NCI-H526 (cell line): ENCODE measurements at places on chromosomes 1 and 21.
A peak's percentile ranks its signal among the peaks of the same experiment; 100 is the strongest.

DNA sequence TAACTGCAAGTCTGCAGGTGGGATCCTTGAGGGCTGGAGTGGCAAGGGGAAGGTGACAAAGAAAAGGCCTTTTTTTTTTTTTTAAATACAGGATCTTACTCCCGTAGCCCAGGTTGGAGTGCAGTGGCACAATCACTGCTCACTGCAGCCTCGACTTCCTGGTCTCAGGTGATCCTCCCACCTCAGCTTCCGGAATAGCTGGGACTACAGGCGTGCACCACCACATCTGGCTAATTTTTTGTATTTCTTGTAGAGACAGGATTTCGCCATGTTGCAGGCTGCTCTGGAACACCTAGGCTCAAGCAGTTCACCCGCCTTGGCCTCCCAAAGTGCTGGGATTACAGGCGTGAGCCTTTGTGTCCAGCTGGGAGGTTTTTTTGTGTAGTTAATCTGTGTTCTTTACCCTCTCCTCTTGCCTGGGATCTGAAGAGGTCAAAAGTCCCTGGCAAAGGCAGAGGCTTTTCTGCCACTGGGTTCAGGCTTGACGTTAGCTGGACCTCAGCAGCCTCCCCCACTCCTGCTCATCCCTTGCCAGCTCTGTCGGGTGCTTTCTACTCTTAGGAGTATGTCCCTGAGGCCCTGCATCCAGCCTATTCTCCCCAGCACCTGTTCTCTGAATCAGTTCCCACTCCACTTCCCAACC lies 5.2 kb downstream of the IL6R start:
- no peak for DNase-seq

GRCh38 chr1:182111496-182111895 lies 50.0 kb upstream of the ZNF648 start:
- no peak for DNase-seq

DNA sequence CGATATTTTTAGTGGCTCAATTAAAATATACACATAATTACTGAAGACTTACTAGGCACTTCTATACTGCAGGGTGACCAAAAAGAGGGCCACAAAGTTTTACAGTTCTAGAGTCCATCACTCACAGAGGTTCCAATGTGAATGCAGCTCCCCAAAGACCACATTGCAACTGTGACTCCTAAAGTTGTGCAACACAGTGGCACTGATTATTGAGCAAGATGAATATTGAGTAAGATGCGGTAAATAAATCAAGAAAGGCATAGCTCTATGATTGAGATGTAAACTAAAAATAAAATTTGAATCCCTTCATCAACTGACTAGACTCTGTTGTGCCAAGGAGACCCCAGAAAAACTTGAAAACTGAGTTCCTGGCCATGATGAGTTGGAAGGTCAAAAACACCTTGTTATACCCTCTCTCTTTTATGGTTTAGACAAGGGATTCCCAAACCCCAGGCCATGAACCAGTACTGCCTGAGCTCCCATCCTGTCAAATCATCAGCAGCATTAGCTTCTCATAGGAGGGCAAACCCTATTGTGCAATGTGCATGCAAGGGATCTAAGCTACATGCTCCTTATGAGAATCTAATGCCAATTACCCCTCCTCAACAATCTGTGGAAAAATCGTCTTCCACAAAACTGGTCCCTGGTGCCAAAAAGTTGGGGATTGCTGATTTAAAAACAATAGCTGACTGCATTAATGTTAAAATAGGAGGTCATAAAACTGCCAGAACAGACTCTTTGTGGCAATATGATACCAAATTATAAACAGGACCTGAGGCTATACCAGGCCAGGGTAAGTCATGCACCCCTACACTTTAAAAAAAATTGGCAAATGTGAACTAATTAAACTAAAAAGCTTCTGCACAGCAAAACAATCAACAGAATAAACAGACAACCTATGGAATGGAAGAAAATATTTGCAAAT lies 94.3 kb downstream of the ADGRL4 start:
- DNase-seq: no peak

GRCh38 chr1:15620155-15620545 lies 2.9 kb downstream of the DDI2 start:
- no peak for DNase-seq

- DNase-seq: no peak
These were observed 42.5 kb upstream of the C1orf174 start for GRCh38 chr1:3942416-3943122.

- DNase-seq: no peak
These were observed 60.0 kb downstream of the INTS7 start for GRCh38 chr1:211975152-211975941.

DNA sequence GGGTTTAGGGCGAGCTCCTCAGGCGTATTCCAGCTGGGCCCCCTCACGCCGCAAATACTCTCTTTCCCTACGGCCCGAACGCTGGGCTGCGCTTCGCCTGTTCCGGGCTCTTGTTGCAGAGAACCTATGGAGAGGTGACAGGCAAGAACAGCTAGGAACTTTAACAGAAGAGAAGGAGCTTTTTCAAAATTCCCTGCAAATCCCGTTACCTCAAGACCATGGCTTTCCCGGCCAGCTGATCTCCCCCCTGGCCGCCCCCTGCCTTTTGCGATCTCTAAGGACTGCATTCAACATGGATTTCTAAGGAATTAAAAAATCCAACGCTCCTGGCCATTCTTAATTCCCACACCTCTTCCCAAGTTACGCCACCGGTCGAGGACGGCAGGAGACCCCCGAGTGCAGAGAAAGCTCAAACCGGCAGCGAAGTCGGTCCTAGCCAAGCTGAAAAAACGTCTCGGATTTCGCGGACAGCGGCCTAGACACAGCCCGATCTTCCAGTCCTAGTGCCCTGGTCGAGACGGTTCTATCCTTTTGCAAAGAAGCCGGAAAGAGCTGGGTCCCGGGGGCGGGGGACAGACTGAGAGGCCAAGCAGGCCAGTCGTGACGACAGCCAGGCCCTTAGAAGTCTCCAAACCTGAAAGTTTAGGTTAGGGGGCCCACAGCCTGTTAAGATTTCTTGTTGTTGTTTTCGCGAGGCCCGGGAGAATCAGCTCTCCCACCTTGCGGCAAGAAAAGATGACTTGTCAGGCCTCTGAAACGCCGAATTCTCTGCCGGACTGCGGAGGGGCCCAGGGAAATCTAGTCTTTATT lies 1.1 kb upstream of the TBX15 start:
- DNase-seq: no peak

DNA sequence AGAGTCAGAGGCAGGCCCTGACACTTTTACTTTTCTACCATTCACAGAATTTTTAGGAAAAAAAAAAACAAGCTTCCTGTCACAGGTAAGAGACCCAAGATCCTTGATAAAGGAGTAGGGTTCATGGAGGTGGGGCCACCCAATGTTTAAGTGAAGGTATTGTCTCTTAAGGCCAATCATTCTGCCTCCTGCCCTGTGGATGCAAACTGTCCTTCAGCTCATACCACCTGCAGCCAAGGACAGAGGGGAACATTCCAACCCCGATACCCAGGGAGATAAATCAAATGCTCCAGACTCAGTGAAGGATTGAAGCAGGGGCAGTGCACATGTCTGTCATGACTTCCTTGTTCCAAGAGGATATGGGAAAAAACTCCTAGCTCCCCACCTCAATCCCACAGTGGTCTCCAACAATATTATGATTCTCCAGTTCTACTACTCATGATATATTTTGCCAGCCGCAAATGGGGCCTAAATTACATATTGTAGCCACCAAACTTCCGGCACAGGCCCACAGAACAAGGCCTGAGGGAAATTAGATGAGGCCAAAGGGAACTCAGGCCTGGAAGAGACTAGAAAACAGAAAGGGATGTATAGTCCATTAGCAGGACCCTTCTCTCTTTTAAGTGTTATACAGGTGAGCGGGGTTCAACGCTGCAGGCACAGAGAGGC lies 59.5 kb downstream of the TRABD2B start:
- DNase-seq: no peak

DNA sequence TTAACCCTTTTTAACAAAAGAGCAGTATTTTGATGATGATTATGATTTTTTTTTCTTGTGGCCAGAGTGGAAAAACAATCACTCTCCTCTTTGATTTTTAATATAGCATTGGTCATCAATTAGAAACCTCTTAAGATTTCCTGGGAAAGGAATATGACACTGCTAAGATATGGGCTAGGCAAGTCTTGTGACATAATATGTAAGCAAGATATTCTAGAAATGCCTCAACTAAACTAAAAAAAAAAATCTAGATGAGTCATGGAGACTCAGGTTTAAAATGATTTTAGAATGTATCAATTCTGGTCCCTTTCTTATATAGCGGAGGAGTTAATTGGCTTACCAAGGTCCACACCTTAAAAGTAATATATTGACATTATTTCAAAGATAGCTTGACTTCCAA lies 60.3 kb upstream of the JUN start:
- no peak for DNase-seq

DNA sequence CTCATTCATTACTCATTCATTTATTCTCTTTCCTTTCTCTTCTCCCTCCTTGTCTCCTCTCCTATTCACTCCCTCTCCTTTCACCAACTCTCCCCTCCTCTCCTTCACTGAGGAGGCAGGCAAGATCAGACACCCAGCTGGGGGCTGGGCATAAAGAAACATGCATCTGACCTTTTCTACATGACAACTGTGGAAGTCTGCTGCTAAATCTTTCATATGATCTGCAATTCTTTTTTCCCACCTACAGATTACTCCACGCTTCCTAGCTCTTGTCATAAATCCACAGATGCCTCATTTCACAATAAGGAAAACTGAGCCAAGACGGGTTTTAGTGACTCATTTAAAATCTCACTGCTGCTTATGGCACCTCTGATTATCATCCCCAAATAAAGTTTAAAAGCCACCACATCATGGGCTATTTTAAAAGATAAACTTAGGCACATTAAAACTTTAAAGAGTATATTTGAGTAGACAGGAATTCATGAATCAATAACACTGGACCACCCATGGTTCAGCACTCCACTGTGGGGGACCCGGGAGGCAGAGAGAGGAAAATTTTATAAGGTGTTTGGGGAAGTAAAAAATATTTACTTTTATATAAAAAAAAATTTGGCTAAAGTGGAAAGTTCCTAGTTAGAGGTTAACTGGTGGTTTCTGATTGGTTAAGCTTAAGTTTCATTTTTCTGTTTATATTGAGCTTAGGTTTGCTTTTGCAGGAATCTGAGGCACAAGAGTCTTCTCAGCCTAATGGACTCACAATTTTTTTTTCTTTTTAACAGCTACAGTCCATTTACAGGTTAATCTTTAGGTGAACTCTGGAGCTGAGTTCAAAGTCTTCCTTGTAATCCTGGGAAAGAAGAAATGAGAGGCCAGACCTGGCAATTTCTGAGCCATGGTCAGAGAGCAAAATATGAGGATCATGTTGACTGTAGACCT lies 55.8 kb upstream of the DNAH14 start:
- no peak for DNase-seq

DNA sequence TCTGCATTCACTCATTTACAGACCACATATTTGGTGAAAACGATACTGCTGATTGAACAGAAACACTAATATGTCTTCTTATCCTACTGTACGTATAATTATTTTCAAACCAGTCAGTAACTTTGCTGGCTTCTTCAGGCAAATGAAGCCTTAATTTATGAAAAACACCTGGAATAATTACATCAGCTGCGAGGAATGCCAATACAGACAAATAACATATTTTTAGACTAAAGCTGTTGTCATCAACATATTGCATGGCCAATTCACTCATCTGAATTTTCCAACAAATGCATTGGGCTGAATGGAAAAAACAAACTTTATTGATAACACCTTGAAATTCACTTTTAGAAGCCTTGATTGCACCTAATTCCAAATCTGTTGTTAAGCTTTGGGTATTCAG lies 165.9 kb downstream of the HLX start:
- no peak for DNase-seq

DNA sequence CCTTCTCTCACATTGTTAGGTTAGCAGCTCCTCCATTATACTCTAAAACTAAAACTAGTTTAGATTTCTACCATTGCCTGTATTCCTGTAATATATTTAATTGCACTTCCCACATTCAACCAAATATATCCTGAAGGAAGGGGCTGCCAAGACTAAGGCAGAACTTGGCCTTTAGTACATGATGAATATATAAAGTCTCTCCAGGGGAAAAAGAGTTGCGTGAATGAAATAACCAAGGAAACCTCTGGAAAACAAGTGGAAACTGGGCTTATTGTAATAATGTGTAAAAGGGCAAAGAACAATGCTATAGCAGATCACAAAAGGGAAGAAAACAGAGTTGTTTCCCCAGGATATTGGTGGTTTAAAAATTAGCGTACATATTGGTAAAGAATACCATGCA lies 1012.5 kb upstream of the PRMT6 start:
- no peak for DNase-seq

DNA sequence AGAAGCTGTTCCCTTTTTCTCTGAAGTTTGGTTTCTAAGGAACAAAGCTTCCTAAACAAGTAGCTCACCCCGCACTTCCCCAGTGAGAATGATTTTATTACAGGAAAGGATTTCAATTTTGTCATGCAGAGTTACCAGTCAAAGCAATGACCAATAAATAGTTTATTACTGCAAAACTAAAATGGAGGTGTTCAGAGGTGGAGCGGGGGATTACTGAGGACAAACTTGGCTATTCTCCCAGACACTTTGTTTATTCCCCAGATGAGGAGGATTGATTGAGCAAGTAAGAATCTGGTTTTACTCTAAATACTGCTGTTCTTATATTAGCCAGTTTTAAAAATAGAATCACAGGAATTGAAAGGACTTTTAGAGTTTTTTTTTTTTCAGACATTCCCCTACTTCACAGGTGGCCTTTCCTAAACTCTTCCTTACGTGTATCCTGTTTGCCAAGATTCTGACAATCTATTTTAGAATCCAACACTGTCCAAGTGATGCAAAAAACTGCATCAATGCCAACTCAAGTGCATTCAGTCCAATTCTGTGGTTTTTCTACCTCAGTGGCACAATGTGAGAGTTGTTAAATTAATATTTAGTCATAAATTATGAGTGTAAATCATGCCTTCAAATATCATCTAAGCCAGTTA lies 136.1 kb downstream of the TNFSF18 start:
- DNase-seq: no peak

DNA sequence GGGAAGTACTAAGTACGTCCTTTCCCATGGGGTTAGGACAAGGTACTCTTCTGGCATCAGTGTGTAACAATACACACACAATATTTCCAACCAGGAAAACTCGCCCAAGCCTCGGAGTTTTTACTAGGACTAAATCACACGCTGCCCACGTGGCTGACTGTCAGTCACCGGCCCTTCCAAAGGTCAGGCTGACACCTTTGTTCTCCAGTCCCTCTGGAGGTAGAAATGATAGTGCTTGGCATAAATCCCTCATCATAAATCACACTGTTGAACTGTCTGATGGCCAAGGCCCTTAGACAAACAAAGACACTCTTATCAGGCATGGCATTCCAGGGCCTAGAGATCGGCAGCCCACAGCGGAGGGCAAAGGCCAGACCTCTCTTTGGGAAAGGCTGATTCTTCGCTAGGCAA lies 16.9 kb upstream of the SLAMF9 start:
- DNase-seq: peak; percentile 15

GRCh38 chr1:115976062-115976920 lies at the start of gene SLC22A15:
Gene SLC22A15, plus strand, starts transcription at chr1:115976513. Its CDS starts 115 bp downstream, at chr1:115976628.
- peak; percentile 75 for DNase-seq

DNA sequence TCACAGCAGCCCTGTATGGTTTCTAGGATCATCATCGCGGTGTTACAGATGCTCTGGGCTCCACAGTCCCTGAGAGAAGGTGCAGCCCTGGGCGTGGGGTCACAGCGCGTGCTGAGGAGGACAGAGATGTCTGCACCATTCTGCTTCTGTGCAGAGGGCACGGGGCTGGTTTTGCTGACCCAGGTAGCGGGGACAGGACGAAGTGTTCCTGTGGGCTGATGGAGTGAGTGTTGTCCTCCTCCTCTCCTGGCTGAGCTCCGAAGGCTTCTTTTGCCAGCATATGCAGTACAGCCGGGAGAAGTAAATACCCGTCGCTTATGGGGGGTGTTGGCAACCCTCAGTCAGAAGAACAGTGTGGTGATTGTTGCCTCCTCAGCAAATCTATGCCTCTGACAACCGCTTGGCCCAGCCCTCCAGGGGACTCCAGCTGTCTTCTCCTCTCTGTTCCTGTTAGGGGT lies 101.5 kb downstream of the DDX20 start:
- DNase-seq: peak; percentile 49
